ENCODE measurements at places on chromosomes 11 and 22. TPM values are rescaled to one million over a fixed set of nuclear protein-coding genes. Genes with fewer than 3 reads are reported as not detected.
A peak's percentile ranks its signal among the peaks of the same experiment; 100 is the strongest.

HTR3B gene
- not detected for total RNA-seq

LPXN gene
- total RNA-seq = 422 TPM

- no peak for DNase-seq
Measured at GRCh38 chr11:117221775-117222517, 9.9 kb downstream of the PCSK7 start.

- DNase-seq = no peak
Measured at GRCh38 chr11:10845589-10845988, 12.3 kb downstream of the ZBED5 start.

GRCh38 chr11:10701982-10702381, 8.4 kb upstream of the IRAG1 start:
- DNase-seq = no peak

DNA sequence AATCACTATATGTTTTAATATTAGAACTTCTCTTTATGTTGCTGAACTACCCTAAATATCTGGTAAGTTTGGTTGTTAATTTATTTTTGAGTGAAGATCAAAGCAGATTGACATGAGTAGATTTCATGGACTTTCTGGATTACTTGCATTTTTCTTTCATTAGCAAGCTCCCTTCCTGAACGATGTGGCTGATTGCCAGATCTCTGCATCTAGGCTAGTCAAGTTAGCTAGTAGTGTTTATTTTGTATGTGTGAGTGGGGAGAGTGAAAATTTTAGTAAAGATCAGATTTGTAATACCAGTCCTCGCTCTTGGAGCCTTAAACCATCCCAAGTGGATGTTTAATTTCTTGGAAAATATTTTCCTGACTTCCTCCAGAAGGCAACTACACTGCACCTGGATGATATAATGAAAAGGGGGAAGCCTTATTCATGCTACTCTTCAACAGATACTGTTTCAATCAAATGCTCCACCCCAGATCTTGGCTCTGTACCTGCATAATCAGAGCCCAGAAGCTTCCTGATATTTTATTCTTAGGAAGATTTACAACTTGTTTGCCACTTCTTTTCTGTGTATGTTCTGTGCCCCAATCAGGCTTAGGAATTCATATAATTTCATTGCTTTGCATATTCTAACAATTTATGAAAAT, 143.2 kb upstream of the GRIA4 start:
- DNase-seq = no peak

- DNase-seq = no peak
Measured at GRCh38 chr11:85947431-85948272, 92.5 kb downstream of the CCDC83 start.

GRCh38 chr22:37128555-37129281, 19.2 kb upstream of the TMPRSS6 start:
- no peak for DNase-seq

DNA sequence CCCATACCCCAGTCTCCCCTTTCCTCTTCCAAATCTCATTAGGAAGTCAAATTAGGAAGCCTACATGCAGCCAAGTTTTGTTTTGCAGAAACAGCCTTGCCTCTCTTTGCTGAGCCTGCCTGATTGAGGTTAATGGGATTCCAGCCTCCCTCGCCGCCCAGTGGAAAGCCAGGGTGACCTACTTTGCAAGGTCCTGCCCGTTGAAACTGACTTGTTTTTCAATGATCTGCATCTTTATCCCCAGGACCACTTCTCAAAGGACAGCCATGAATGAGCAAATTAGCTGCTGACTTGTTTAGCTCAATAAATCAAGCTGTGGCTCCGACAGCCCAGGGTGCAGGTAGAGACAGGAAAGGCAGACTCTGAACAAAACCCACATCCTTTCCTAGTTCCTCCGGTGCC, 110.4 kb downstream of the RRAS2 start:
- no peak for DNase-seq

- no peak for DNase-seq
Measured at GRCh38 chr11:28559492-28559891, 451.3 kb downstream of the METTL15 start.

DNA sequence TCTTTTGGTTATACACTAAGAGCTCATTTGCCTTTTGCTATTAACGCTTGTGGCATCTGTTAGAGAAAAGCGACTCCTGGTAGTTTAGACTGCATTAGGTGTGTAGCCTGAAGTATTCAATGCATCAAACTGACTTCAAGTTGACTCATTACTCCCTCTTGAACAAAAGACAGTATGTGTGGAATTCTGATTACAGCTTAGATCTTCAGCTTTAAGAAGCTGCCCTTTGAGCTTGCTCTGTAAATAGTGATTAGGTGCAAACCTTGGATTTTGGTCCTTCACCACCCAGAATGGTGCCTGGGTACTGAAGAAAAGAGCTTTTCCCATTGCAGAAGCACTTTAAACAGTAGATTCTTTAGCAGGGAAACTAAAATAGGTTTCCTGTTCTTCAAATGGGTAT, 62.1 kb downstream of the FAT3 start:
- no peak for DNase-seq

IGLL1 gene
- not detected for total RNA-seq

FADS3 gene
- total RNA-seq = 8.8 TPM

- DNase-seq = no peak
Measured at GRCh38 chr11:88629496-88629895, 292.0 kb upstream of the CTSC start.

FGF19 gene
- total RNA-seq = 0.11 TPM

DNA sequence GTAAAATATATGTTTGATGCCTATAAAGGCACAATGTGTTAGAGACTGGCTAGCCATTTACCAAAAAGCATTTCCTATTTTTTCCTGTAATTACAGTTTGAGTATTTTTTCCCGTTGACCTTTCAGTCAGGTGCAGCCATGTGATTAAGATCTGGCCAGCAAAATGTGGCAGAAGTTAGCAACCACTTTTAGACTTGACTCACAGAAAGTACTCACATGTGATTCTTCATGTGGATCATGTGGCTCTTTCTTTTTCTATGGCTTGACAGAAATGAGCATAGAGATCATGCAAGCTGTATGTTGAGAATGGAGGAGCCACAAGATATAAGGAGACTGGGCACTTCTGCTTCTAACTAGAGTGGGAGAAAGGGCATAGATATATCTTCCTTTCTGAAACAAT, 27.3 kb upstream of the RAB38 start:
- DNase-seq = no peak

GRCh38 chr11:22786475-22786874, 43.1 kb downstream of the SVIP start:
- DNase-seq = no peak

GRCh38 chr22:50563413-50564160, 868 bp upstream of the SYCE3 start:
- DNase-seq = no peak

OR2AG2 gene
- not detected for total RNA-seq

DNA sequence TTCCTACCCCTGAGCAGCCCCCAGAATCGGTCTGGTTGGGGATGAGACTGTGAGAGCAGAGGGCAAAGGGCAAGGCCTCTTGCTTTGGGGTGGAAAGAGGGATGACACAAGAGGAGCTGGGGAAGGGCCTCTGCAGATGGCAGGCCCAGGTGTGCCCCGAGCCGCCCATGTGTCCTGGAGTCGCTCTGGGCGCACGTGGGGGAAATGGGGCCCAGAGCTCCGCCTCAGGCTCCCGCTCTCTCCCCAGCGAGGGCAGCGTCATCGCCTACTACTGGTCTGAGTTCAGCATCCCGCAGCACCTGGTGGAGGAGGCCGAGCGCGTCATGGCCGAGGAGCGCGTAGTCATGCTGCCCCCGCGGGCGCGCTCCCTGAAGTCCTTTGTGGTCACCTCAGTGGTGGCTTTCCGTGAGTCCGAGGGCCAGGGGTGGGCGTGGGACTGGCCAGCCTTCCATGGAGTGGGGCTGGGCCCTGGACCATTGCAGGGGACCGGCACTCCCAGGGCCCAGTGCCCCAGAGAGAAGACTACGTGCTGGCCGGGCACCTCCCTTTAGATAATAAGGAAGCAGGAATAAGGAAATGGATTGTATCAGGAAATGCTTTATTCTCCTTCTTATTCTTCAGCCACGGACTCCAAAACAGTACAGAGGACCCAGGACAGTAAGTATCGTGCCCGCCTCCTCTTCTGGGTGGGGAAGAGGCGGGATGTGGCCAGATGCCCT, 30.1 kb downstream of the ST14 start:
- no peak for DNase-seq

- DNase-seq = no peak
Measured at GRCh38 chr11:16977136-16977993, 36.8 kb downstream of the PLEKHA7 start.

GRCh38 chr11:3368199-3368598, 10.7 kb downstream of the ZNF195 start:
- no peak for DNase-seq

DNA sequence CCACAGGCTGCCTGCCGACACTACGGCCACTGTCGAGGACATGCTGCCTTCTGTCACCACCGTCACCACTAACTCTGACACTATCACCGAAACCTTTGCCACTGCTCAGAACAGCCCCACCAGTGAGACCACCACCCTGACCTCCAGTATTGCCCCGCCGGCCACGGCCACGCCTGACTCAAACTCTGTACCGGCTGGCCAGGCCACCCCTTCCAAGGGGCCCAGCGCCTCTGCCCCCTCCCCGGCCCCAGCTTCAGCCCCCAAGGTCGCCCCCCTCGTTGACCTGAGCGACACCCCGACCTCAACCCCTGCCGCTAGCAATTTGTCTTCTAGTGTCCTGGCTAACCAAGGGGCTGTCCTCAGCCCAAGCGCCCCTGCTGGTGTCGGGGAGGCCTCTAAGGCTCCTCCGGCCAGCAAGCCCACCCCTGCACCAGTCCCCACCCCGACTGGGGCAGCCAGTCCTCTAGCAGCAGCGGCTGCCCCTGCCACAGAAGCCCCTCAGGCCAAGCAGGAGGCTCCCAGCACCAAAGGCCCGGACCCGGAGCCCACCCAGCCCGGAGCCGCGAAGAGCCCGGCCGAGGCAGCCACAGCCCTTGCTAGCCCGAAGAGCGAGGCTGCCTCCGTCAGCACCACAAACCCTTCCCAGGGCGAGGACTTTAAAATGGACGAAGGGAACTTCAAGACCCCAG, 41.3 kb upstream of the TTC12 start:
- no peak for DNase-seq

DNA sequence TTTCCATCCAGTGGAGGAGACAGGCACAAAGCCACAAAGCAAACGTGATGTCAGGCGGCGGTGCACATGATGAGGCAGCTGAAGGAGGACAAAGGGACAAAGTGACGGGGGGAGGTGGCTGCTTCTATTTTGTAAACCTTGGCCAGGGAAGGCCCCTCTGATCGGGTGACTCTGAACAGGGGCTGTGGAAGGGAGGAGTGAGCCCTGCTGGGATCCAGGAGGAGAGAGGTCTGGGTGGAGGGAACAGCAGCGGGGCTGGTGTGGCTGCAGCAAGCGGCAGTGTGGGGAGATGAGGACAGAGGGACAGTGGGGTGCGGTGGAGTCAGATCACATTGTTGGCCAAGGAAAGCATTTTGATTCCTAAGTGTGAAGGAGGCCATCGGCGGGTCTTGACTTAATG, 36.7 kb downstream of the SHISAL1 start:
- no peak for DNase-seq

GRCh38 chr22:46594947-46595298, 25.3 kb upstream of the GRAMD4 start:
- DNase-seq = no peak

DNA sequence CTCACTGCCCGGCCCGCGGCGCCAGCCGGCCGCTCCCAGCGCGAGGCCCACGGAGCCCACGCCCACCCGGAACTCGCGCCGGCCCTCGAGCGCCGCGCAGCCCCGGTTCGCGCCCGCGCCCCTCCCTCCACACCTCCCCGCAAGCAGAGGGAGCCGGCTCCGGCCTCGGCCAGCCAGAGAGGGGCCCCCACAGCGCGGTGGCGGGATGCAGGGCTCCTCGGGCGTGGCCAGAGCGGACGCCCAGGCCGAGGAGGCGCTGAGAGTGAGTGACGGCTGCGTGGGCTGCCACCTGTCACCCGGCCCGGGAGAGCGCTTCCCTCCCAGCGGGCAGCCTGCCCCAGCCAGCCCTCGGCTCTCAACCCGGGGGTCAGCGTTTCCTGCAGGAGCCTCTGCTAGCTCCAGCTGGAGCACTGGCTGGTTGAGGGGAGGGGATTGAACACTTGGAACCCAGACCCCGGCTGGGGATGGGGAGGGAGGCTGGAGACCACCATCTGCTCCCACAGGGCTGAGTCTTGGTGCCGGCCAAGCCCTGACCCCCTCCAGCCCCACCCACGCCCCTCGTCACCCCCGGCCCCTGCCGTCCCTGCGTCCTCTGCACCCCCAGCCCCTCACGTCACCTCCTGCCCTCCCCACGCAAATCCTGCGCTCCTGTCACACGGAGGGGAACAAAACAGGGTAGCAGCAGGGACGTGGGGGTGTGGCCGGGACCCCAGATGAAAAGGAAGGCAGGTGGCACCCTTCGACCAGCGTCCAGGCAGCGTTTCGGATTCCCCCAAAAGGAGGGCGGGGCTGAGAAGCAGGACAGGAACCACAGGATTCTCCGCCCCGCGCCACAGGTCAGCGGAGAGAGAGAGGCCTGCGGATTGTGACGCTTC, 157.0 kb downstream of the BRD1 start:
- peak; percentile 29 for DNase-seq

PGA5 gene
- total RNA-seq = not detected

OR5A1 gene
- not detected for total RNA-seq

DNA sequence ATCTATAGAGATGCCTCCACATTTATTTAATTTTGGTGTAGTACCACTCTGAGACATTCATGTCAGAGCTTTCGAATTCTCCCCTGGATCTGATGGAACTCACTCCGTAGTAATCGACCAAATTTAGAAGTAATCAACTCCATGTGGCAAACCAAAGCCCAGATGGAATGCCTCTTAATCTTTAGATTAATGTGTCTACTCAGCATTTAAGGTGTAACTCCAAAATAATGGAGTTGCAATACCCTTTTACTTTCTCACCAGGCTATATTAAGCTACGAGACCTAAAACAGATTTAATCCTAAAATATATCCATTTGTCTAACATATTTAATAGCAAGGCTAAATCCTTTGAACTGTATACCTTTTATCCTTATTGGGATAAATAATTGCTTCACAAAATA, 473.3 kb downstream of the CNTN5 start:
- no peak for DNase-seq

GRCh38 chr11:69657456-69657910, 16.5 kb downstream of the CCND1 start:
- DNase-seq = no peak

OR2AT4 gene
- total RNA-seq = not detected

- no peak for DNase-seq
Measured at GRCh38 chr11:120956710-120957495, 67.0 kb upstream of the TBCEL start.

DDX17 gene
- total RNA-seq = 382 TPM

ACTN3 gene
- 0.57 TPM for total RNA-seq

GRCh38 chr11:14458377-14458776, 41.2 kb downstream of the COPB1 start:
- no peak for DNase-seq

DNA sequence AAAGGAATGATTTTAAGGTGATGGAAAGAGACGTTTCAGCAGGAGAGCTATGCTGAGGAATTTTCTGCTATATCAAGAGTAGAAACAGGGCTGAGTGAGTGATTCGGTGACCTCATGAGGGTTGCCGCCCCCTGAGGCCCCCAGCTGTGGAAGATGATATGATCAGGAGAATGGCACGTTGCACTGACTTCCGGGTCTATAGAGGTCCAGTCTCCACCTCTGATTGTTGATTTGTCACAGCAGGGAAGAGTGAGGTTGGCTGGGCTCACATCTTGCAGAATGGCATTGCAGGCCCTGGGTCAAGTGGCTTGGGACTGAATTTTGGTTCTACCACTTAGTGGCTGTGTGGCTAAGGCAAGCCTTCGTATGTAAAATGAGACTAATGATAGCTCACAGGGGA, 205.1 kb downstream of the SNX19 start:
- DNase-seq = no peak

- no peak for DNase-seq
Measured at GRCh38 chr22:30941363-30941740, 27.2 kb downstream of the MORC2 start.

MMP27 gene
- not detected for total RNA-seq

GRCh38 chr11:10931761-10932670, 74.2 kb upstream of the ZBED5 start:
- no peak for DNase-seq
